Stimulated activated CD8-positive, alpha-beta memory T cell treated with anti-CD3 and anti-CD28 coated beads, Interleukin-7, amount 100 ng/mL, for 1 hour (primary cell): ENCODE measurements at places on chromosomes 5 and 9.
A peak's percentile ranks its signal among the peaks of the same experiment; 100 is the strongest.

GRCh38 chr9:102035929-102036328 is 297.5 kb upstream of the GRIN3A start:
- no peak for DNase-seq

DNA sequence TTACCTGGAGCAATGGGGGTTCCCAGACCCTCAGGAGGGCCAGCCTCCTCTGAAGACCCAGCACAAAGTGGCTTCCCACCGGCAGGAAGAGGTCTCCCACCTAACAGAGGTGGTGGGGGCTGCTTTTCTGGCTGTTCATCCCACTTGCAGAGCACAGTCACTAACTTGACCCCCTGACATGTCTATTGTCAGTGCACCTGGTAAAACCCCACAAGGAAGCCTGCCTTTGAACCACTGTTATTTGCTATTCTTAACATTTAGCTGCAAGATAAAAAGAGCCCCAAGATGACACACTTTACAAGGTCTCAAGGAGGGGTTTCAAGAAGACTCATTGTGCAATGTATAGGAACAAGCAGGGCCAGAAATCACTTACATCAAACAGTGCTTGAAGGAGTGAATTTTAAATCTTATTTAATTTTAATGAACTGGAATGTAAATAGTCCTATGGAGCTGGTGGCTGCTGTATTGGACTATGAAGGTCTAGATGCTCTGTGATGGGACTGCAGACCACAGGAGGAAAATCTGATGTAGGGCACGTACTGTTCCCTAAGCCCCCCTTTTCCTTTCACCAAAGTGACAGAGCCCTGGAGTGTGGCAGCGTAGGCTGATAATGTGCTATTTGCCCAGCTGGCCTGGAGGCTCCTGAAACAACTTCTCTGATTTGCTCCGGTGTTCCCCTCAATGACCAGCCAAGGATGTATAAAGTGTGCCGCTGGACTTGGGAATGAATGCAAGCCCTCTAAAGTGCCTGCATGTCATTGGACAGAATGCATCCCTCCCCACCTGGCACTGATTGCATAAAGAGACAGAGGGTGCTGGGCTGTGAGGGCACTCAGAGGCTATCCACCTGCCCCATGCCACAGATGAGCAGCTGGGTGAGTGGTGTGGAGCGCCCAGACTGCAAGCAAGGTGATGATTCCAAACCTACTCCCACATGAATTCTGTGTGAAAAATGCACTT is 80.2 kb downstream of the PTPN3 start:
- DNase-seq = no peak

DNA sequence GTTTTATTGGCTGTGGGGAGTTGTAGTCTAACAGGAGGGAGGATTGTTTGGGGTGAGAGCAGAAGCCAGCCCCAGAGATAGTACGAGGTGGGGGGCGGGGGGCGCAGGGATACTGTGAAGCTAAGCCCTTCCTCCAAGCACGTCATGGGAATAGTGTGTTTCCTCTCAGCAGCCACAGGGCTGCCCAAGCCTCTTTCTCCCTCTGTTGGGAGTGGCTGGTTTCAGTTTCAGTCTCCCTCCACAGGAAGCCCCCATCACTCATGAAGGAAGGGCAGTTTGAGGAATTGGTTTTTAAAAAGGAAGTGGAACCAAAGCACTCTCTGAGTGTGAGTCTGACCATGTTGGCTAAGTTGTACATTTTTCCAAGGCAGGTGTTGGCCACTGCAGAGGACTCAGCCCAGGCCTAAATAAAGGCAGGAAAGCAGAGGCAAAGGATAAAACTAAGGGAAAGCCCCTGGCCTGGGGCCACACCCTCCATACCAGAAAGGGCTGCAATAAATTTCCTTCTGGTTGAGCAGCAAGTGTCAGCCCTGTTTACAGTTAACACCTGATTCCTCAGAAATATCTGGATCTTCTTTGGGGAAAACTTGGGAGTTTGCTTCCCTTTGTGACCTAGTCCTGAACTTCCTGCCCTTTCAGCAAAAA is 3.2 kb downstream of the RAB24 start:
- peak; percentile 43 for DNase-seq

- DNase-seq = no peak
Observed at GRCh38 chr5:138743484-138743883, 9.7 kb upstream of the CTNNA1 start.

DNA sequence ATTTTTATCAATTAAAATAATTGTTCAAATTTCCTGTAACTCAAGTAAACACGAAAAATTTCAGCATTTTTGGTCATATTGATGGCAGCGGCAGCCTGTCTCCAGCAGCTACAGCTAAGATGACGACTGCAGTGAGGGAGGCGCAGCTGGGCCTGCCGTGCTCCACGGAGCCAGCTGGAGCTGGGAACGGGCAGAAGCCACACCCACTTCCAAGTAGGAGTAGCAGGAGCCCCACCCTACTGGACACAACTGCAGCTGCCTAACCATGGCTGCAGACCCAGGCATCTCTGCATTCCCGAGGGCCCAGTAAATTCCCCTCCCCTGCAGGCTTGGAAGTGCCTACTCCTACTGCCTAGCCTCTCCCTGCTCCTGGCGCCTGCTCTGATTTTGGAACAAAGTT is 2031.7 kb downstream of the EFNA5 start:
- no peak for DNase-seq

DNA sequence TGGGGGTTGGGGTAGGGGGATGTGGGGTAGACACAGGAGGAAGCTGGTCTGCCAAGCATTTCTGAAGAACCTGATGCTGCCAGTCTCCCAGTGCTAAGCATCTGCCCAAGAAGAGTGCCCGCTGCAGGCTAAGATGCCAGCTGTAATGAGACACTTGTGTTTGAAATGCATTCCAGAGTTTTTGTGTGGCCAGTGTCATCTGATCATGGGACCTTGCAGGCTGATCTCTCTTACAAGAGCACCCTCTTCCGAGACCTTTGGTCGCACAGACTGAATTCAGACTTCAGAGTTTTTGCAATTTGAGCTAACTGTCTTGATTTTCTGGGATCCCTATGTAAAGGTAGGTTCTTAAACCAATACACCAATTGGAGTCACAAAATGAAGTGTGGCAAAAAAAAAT is 58.1 kb downstream of the DENND1A start:
- DNase-seq = no peak

- DNase-seq = no peak
Observed at GRCh38 chr5:44384816-44385215, 4.4 kb downstream of the FGF10 start.

- no peak for DNase-seq
Observed at GRCh38 chr5:131792896-131793295, 3.9 kb downstream of the FNIP1 start.

DNA sequence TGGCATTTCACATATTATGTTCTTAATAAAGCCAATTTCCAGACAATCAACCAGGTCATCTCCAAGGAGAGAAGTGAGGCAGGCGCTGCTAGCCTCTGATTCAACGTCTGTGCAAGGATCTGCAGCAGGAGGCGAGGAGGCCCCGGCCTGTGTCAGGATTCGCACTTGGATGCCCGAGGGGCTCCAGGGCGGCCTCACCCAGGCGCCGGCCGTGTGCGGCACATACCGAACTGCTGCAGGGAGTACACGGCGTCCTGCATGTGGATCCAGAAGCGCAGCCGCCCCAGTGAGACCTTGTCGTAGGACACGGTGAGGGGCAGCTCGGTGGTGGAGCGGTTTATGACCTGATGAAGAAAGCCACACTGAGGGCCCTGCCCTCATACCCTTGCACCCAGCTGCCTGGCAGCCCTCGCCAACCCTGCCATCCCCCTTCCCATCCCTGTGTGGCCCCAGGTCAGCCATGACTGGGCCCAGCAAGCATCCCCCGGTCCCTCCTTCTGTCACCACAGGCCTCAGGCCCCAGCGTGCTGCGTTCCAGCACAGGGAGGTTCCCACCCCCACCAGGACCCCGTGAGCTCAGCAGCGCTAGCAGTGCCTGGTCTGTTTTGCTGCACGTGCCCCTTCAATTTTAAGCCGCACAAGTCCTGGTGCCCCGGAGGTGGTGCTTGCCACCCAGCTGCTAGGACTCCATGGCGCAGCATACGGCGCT is 9.9 kb downstream of the CLPTM1L start:
- no peak for DNase-seq

GRCh38 chr9:12849486-12850003 is 74.7 kb downstream of the LURAP1L start:
- DNase-seq = no peak

DNA sequence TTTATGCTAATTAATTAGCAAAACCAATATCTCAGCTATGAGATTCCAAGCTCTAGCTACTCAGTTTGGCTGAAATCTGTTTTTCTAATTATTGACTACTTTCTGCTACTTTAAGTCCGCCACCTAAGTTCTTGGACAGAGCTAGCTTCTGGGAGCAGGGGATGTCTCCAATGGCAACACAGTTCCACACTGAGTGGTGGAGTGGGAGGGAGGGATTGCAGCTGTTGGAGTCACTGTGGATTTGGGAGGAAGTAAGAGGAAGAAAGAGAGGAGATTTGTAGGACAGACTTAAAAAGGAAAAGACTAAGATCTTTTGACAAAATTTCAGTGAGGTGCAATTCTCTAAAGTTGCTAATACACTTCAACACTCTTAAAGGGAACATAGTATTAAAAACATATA is 450.8 kb downstream of the NFIB start:
- no peak for DNase-seq

GRCh38 chr5:62547945-62548630 is 30.5 kb upstream of the LRRC70 start:
- DNase-seq = no peak

GRCh38 chr9:107713470-107713869 is 223.9 kb upstream of the KLF4 start:
- DNase-seq = no peak

DNA sequence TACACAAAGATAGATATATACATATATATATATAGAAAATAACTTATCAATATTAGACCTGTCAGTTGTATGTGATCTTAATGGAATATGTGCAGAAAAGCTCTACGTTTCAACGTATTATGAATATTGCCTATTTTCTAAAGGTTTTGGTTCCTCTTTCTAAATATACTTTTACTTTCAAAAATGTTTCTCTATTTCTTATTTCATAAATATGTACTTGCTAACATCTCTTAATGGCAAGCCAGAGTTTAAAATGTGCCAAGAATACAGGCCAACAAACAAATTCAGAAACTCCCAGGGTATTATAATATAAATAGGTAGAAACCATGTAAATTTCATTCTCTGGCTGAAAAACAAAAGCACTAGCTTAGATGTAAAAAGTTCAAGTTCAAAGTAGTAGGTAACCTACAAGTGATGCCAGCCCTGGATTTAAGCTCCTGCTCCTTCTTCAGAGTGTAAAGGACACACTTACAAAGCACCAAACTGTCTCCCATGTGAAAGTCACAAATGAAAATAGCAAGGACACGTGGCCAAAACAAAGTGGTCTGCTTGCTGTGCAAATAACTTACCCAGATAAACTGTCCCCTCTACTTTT is 685.1 kb upstream of the DMAC1 start:
- no peak for DNase-seq

DNA sequence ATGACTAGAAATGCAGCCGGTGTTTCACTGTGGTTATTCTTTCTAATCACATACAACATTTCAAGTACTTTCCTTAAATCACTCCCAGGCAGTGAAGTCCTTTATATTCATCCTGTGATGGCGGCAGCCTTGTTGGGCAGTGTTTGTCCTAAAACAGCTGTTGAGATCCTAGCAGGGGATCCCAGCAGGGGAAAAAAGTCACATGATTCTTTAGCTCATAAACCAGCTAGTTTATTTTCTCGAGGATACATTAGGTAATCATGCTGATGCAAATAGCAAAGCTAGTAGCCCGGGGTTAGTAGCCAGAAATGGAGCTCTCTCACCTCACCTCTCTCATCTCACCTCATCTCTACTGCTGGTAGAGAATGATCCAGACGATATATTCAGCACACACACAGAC is 70.5 kb downstream of the FOXD1 start:
- DNase-seq = no peak

GRCh38 chr9:127132921-127133647 is 10.6 kb upstream of the ANGPTL2 start:
- DNase-seq = no peak

DNA sequence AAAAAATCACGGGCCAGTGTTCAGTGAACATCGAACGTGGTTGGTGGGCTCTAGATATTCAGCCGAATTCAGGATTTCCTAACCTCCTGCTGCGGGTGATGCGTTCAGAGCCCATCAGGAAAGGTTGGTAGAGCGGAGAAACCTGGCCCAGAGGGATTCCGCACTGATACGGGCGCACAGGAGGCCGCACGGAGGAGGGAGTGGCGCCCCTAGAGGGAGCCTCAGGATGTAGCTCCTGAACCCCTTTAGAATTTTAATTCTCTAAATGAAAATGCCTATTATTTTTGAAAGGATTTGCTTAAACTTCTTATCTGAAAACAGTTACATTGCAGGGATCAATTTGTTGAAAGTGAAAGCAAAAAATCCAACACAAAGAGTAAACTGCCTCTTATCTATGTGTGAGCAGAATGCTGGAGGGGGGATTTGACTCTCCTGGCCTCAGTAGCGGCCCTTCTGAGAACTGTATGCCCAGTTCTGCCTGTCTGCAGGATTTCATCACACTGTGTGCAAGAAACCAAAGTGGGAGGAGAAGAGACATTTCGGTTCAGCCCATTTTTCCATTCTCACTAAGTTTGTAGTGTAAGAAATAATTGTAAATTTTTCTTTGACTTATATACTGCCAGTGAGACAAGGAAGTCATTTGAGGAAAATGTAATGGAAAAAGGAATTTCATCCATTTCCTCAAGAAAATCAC is 75.9 kb downstream of the TENT4A start:
- DNase-seq = no peak

DNA sequence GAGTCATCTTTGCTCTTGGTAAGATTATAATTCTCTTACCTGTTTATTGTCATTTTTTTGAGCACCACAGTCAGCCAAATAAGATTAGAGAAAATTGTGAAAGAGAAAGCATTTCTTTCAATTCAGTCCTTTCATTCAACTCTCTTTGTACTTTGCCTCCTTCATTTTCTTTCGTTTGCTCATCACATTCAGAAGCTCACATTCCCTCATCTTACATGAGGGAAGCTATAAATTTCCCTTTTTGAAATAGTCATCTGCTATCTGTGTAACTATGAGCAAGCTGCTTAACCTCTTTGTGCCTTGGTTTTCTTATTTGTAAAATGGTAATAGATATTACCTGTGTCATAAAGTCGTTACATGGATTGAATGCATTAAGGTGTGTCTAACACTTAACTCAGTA is 41.4 kb downstream of the PAM start:
- no peak for DNase-seq

- DNase-seq = no peak
Observed at GRCh38 chr9:27497883-27498417, 26.1 kb upstream of the IFNK start.

DNA sequence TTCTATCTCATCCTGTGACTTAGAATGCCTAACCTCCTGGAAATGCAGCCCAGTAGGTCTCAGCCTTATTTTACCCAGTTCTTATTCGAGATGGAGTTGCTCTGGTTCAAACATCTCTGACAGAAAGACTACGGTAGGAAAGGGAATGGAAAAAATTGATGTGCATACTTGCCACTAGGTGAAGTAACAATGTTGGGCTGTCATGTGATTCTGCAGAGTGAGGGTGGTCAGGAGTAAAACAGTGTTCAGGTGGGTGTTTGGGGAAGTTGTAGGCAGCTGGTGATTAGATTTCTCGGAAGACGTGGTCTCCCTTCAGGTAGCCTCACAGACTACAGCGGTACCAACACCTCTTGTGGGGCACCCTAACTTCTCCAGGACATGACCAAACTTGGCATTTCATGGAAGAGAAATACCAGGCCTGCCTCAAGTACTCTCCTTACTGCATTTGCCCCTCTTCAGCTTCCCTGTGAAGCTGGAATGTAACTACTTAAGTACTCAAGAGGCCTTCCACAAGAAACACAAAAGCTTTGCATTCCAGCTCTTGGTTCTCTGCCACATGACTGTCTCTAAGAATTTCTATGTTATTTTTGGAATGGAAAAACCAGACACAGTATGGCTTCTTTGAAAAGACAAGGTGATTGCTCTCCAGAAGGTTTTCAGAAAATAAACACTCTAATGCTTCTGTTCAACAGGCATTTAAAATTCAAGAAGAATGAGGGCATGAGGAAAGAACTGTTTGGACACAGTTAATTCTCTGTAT is 17.4 kb upstream of the ENTREP1 start:
- no peak for DNase-seq
